ENCODE measurements at places on chromosomes 1 and 21.

- DNase-seq, result no peak
Observed at GRCh38 chr1:16296643-16297042, 55.6 kb downstream of the FBXO42 start.

DNA sequence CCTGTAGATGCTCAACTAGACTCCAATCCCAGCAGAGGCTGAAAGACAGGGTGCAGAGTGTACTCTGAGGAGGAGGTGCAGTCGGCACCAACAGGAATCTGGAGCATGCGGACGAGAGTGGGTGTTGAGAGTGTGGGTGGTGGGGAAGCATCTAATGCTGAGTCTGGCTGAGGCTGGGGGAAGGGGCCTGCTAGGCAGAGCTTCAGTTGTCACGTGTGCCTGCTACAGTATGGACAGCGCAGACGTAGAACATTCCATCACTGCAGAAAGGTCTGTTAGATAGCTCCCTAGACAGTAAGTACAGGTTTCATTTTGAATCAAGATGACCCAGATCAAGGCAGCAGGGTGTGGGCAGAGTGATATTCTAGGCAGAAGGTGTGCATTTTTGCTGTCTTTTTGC lies 23.1 kb downstream of the SNAP47 start:
- DNase-seq, result no peak

- no peak for DNase-seq
Observed at GRCh38 chr1:87104945-87105344, 190.5 kb downstream of the HS2ST1 start.

DNA sequence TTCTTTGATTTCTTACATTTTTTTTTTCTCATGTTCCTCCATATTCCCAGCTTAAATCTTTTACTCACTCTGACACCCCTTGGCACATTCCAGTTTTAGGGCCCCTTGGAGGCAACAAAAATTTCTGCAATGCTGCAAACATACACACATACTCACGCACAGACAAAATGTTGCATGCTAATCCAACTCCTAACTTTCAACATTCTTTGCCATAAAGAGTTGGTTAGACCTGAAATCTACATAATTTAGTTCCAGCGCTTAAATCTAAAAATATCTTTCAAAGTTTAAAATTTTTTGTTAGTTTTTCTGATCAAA lies 103.9 kb downstream of the PTPN14 start:
- no peak for DNase-seq

GRCh38 chr1:84202126-84202525 lies 58.1 kb downstream of the PRKACB start:
- DNase-seq, result no peak

GRCh38 chr21:38126666-38127303 lies 130.0 kb upstream of the KCNJ15 start:
- peak; percentile 9 for DNase-seq

GRCh38 chr1:75345538-75346292 lies 211.5 kb downstream of the LHX8 start:
- DNase-seq, result no peak

DNA sequence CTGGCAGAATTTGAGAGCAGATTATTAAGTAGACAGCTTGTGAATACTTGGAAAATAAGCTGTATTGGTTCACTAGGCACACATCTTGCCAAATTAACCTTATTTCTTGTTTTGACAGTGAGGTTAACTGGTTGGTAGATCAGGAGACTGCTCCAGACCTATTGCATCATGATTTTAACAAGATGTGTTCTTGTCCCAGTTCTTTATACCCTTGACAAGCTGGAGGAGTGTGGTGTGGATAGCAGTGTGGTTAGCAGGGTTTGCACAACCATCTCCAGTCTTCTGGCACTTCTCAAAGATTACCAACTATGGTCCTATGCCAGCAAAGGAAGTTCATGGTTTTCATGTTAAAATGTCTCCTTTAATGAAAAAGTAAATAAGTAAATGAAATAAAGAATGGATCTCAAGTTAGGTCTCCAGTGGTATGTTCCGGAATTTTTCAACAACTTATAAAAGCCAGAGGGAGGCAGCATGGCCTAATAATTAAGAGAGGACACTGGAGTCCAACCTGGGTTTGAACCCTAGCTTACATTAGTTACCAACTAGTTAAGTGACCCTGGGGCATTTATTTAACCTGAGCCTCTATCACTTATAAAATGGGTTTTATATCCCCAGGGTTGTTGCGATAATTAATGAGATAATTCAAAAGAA lies 34.1 kb downstream of the DDX20 start:
- DNase-seq, result no peak

GRCh38 chr1:23422241-23422877 lies 2.2 kb downstream of the TCEA3 start:
- peak; percentile 18 for DNase-seq

- no peak for DNase-seq
Observed at GRCh38 chr1:6313393-6314200, 52.7 kb upstream of the GPR153 start.

DNA sequence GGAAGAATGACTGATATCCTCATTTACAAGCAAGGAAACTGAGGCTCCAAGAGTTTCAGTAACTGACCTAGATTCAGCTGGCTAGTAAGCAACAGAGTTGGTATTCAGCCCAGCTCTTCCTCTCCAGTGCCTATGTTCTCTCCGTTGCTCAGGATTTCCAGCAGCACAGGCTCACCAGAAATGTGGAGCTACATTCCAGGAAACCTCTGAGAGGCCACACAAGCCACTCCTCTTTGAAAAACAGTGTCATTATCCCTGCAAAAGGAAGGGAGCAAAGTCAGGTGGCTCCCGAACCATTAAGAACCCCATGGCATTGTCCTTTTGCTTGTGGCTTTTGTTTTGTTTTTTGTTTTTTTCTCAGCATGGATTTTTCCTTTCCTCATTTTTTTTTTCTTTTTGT lies 40.6 kb upstream of the DUSP10 start:
- DNase-seq, result no peak

- no peak for DNase-seq
Observed at GRCh38 chr1:68375919-68376318, 73.8 kb downstream of the RPE65 start.

GRCh38 chr1:236455243-236455642 lies 61.2 kb downstream of the EDARADD start:
- no peak for DNase-seq

- DNase-seq, result no peak
Observed at GRCh38 chr1:33327587-33328325, 6.9 kb upstream of the A3GALT2 start.

DNA sequence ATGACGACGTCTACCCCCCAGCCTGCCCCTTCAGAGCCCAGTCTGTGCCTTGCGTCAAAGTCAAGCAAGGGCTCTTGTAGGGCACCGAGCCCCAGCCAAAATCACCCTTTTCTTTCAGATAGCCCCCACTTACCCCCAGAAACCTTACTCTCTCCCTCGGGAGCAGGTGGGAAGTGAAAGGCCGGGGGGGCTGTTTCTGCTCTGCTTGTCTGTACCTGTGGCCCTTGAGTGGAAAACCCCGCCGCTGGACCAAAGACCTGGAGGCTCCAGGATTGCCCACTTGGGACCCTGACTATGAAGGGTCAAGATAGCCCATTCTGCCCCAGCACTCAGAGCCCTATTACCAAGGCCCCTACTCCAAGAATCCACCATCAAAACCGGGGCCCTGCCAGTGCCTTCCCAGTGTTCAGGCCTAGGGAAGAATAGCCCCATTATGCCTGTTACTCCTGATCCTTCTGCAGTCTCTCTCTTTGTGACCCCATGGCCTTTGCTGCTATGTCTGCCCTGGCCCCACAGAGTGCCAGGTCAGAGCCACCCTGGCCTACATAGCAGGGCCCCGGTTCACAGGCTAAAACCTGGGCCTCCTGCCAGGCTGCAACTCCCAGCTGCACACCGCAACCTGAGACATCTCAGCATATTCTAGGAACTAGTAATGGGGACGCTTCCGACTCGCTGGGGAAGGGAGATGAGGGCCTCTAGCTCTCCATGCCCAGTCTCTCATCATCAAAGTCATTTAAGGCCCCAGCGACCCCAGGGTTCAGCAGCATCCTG lies 22.2 kb upstream of the HPDL start:
- no peak for DNase-seq

DNA sequence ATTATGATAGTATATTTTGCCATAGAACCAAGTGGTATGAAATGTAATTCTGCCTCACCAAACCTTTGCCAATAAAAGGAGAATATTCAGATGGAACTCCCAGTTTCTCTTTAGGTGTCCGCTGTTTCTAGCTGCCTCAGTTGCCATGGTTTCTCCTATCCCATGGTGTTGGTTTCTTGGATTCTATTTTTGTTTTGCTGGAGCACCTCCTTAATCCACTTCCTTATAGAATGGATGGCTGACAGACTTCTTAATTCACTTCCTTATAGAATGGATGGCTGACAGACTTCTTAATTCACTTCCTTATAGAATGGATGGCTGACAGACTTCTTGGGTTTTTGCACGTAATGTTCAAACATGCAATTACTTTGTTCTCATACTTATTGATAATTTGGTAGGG lies 43.7 kb downstream of the ADARB1 start:
- no peak for DNase-seq

GRCh38 chr1:29602203-29602602 lies 365.9 kb downstream of the PTPRU start:
- no peak for DNase-seq

DNA sequence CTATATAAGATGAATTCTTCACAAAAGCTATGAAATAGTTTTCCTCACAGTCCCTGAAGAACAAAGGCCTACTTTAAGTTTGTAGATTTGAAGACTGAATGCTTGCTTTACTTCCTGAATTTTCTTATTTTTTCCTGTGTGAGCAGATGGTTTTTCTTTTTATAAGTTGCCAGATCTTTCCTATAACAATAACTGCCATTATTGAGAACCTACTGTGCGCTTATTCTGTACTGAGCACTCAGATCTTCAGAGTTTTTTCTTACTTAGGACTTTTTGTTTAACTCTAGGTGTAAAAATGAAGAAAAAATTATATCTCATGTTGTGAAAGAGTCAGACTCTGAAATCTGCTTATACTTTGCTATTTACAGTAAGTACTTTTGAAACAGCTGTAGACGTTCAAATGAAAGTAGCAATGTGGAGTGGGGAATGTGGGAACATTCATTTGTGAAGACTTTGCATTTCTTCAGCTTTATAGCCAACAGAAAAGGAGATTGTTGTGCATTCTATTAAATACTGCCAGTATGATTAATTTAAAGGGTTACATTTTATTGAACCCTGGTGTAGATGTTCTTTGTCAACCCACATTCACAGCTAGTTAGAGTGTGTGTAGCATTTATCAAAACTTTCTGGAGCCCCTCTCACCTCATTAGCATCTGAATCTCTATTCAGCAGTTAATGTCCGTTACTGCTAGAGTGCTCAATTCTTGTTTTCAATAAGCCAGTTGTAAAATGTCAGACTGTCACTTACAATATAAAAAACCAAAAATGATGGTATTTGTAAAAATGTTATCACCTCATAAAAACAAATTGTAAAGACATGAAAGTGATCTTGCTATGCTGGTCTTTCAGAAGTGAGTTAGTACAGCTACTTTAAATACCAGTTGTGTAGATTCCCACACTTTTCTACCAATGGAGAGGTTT lies 29.0 kb downstream of the NFIA start:
- no peak for DNase-seq

- no peak for DNase-seq
Observed at GRCh38 chr21:33008333-33009051, 17.2 kb upstream of the OLIG2 start.

DNA sequence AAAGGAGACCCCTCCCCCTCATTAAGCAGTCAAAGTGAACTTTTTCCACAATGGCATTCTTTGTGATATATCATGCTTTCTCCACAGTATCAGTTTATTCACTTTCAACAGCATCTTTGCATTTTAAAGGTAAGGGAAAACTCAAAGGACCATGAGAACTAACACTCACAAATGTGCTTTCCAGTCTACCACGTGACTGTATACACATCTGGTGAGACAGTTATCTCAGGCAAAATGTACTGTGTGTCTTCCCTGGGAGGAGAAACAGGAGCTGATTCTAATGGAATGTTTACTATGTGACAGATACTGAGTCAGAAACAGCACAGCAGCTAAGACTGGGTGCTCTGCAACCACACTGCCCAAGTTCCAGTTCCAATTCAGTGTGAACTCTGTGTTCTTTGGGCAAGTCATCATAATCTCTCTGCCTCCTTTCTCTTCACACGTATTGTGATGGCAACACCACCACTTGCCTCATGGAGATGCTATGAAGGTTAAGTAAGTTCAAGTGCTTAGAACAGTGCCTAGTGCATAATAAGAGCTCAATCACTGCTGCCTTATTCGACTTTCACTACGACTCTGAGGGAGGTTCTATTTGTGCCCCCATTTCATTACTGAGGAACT lies 79.0 kb downstream of the SLC45A1 start:
- DNase-seq, result no peak

GRCh38 chr1:171653796-171654195 lies 1.3 kb upstream of the MYOC start:
- DNase-seq, result no peak

GRCh38 chr1:151680826-151681225 lies 35.8 kb downstream of the CELF3 start:
- no peak for DNase-seq

GRCh38 chr1:19315378-19316198 lies 3.5 kb downstream of the SLC66A1 start:
- DNase-seq, result no peak

GRCh38 chr1:189607477-189608096 lies 870.1 kb downstream of the BRINP3 start:
- DNase-seq, result no peak

DNA sequence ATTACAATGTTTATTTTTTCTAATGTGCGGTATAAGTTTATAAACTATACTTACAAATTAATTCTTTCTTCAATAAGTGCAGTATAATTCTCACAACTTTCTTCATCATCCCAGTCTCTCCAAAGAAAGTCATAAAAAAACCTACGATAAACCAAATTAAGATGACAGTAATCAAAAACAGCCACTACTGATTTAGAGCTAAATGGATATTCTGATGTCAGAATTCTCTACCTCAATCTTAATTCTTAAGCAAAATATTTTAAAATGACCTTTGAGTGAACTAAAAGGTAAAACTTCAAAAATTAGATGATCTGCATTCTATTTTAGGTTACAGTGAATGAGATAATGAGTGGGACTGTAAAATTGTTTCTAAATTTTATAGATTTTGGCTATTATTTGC lies 13.6 kb downstream of the SHCBP1L start:
- no peak for DNase-seq

- DNase-seq, result no peak
Observed at GRCh38 chr1:26554781-26555180, 25.2 kb downstream of the RPS6KA1 start.

DNA sequence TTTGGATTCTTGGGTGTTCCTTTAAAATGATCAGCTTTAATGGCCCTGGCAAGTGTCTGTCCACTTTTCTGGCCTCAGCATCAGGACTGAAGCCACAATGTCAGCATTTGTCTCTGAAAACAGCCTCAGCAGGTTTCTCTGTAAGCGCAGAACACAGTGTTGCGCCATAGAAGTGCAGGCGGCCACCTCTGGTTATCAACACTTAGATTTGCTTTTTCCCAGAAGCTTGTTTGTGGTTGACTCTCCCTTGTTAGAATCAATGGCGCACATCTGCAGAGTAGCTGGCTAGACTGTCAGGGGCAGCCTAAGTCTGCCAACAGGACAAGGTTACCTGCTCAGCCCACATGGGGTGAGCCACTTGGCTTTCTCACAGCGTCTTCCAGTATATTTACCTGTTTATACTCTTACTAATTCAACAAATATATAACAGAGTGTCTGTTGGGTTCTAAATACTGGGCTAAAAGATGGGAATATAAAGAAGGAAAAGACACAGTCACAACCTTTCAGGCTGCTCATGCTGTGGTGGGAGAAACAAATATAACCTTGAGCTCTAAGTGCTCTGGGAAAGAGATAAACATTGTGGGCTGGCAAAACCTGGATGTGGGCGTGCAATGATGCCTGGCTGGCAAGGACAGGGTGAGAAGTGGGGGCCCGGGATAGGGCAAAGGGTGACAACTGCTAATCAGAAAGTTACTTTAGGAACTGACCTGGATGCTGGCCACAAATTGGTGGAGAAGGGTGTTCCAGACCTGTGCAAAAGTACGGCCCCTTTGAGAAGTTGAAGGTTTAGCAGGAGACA lies 149.3 kb upstream of the KIAA0040 start:
- no peak for DNase-seq

All from effector CD4-positive, alpha-beta T cell (primary cell).